Thyroid gland (tissue), 4 donors: ENCODE measurements at places on chromosomes 5 and 9. TPM values are rescaled to one million over a fixed set of nuclear protein-coding genes. Genes with fewer than 3 reads are reported as not detected.

DNA sequence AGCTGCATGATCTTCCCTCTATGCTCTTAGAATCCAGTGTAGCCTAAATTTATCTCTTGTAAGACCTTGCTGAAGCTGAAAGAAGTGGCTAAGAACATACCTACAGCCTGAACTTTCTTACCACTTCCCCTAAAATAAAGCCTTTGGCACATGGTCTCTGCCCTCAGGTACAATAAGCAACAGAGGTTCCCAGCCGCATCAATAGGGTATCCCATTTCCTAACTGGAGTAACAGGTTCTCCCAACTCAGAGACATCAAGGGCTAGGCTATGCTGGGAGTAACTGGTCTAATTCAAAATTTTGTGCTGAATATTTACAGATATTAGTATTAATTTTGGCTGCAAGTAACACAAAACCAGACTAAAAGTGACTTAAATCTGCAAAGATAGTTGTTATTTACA, 335.8 kb upstream of the TRPC7 start:
- H3K27ac ChIP-seq, result no peak overlapping the region
- peaks cover 11% of the 10 kb centered on the region for H3K4me1 ChIP-seq
- DNase-seq, result no peak
- H3K4me3 ChIP-seq, result no peak overlapping the region
- no peaks in the 10 kb centered on the region for H3K27me3 ChIP-seq
- H3K36me3 ChIP-seq, result no peaks in the 10 kb centered on the region

NPR2 gene
- total RNA-seq, result 8.0 TPM

GRCh38 chr9:95497772-95498171, 19.0 kb downstream of the PTCH1 start:
- no peak for DNase-seq
- H3K36me3 ChIP-seq, result no peaks in the 10 kb centered on the region
- H3K27ac ChIP-seq, result no peak overlapping the region

DNA sequence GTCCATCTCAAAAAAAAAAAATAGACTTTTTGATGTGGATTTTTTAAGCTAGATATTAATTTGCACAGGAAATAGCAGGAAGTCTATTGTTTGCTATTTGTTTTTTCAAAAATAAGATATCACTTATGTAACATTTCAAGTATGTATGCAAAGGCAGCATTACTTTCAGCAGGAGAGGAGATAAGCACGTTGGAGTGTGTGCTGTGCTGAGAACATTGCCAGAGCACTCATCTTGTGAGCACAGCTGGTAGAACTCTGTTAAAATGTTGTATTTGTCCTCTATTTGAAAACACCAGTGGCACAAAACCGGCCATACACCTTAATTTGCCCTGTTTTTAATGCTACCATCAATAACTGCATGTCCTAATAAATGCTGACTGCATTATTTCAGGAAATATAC, 1061.9 kb upstream of the CDH18 start:
- no peak overlapping the region for H3K27ac ChIP-seq
- H3K36me3 ChIP-seq, result no peaks in the 10 kb centered on the region
- DNase-seq, result no peak
- no peak overlapping the region for H3K4me3 ChIP-seq

DNA sequence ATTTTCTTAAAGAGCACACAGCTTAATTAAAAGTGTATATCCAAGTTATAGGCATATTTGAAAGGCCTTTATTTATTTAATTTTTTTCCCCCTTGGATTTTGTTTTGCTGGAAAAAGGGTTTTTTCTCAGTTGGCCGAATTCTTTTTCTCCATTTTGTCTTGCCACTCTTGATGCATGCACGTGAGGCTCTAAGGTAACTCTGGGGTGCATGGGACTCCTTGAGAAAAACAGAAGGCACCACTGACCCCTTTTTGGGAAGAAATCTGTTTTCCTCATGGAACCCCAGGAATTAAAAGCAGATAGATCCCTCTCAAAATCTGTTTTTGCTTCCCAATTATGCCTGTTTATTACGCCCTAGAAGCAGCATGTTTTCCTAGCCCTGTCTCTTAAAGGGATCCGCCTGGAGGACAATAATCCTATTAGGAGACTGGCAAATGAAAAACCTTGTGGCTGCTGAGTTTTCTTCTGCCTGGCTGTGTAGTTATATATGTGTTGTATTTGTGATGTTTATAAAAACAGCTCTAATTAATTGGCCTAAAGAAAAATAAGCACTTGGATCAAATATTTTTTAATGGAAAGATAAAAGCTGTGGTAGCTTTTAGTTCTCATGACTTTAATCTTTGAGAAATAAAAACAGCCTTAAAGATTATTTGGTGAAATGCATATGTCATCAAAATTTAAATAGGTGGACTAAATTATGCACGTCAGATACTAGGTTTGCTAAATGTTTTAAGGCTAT, 435.1 kb upstream of the CDH9 start:
- no peaks in the 10 kb centered on the region for H3K4me1 ChIP-seq
- H3K36me3 ChIP-seq, result no peaks in the 10 kb centered on the region
- no peak for DNase-seq

DNA sequence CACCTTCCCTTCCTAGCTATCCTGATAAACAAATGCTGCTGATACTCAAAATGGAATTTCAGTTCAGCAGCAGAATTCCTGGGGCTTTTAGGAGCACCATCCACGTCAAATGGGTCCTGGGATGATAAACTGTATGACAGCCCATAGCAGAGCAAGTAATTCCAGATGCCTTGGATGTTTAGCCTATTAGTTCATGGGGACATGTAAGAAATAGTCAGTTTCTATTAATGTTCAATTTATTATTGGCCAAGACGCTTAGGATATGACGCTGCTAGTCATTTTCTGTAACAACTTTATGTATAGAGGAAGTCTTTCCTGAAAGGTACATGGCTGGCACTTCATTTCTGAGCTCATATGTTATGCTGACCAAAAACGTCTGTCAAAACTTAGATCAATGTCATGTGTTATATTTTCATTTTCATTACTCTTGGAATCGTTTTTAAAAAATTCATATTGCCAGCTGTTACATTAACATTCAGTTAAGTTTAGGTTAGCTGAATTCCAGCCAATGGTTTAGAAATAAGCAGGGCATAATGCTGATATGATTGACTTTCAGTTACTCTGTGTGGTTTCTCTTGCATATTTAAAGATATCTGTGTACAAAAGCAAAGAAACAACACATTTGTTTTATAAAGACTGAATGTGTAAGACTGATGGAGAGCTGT, 243.8 kb downstream of the CSNK1G3 start:
- no peak for DNase-seq
- H3K4me1 ChIP-seq, result peaks cover 7% of the 10 kb centered on the region
- no peaks in the 10 kb centered on the region for H3K36me3 ChIP-seq
- no peaks in the 10 kb centered on the region for H3K27me3 ChIP-seq
- no peak overlapping the region for H3K4me3 ChIP-seq

DNA sequence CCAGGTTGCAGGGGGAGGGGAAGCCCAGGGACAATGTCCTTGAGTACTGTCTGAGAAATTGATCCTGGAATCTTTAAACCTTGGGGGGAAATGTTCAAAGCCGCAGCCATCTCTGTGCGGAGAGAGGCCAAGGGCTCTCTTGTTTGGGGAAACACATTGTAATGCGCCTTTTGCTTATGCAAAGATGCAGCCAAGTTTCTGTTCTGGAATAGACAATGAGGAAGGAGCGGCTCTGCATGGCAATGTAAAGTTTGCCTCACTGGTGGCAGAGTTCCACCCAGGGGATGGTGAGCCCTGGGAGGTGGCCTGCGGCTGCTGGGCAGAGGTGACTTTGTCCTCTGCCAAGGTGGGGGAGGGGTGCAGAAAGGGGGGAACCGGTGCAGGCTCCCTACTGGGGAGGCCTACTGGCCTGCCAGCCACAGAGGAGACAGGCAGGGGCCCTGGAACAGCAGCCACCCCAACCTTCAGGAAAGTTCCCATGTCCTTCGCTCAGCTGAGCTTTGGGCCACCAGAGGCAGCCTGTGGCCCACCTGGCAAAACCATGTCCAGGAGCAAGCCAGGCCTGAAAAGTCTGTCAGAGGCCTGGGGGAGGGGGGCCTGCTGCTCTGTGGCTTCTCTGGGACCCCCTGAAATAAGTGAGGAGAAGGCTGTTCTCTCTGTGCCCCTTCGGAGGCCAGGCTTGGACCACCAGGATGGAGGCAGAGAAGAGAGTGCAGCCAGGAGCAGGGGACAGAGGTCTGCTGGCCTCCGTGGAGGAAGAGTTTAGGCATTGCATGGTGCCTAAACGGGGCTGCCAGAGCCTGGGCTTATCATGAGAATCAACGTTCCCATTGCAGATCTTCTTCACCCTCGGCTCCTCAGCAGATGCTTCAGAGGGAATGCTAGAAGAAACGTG, 127.8 kb downstream of the ZNF354C start:
- DNase-seq, result no peak
- H3K36me3 ChIP-seq, result no peaks in the 10 kb centered on the region
- no peaks in the 10 kb centered on the region for H3K4me1 ChIP-seq
- no peaks in the 10 kb centered on the region for H3K27me3 ChIP-seq
- H3K27ac ChIP-seq, result no peak overlapping the region

GRCh38 chr5:151026679-151027078, 6.3 kb downstream of the GPX3 start:
- peak overlapping the region; percentile 99 for H3K27ac ChIP-seq
- H3K27me3 ChIP-seq, result no peaks in the 10 kb centered on the region
- H3K4me1 ChIP-seq, result peaks cover 73% of the 10 kb centered on the region
- H3K36me3 ChIP-seq, result peaks cover 51% of the 10 kb centered on the region
- DNase-seq, result peak; percentile 40

GRCh38 chr5:6041977-6042550, 336.3 kb downstream of the MED10 start:
- no peak overlapping the region for H3K4me3 ChIP-seq
- H3K27me3 ChIP-seq, result no peaks in the 10 kb centered on the region
- no peak for DNase-seq
- H3K36me3 ChIP-seq, result no peaks in the 10 kb centered on the region
- H3K4me1 ChIP-seq, result no peaks in the 10 kb centered on the region
- H3K27ac ChIP-seq, result no peak overlapping the region

DNA sequence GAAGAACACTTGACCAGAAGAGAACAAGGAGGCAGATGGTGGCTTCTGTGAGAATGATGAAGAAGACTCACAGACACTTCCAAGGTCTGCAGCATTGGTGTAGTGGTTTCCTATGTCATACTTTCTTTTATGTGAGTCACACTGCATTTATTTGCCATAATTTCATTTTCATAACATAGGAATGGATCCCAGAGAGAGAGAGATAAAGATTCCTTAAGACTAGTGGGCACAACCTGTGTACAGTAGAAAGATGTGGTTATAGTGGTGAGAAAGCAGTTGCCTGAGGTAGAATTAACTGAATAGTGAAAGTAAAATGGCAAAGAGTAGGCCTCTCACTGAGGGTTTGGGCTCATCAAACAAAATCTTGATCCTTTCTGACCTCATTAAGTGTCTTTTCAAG, 7.6 kb upstream of the CCDC152 start:
- no peaks in the 10 kb centered on the region for H3K27me3 ChIP-seq
- H3K36me3 ChIP-seq, result no peaks in the 10 kb centered on the region
- H3K4me1 ChIP-seq, result no peaks in the 10 kb centered on the region
- DNase-seq, result no peak

GPR150 gene
- 0.42 TPM for total RNA-seq
